D341Med (cell line): ENCODE measurements at places on chromosomes 4 and X.

GRCh38 chr4:1260418-1261106 lies 11.6 kb upstream of the CTBP1 start:
- DNase-seq = no peak

GRCh38 chrX:13235930-13236329 lies 83.9 kb downstream of the ATXN3L start:
- DNase-seq = no peak

- DNase-seq = no peak
These were observed 11.8 kb upstream of the TMEM192 start for GRCh38 chr4:165124488-165124887.

GRCh38 chr4:156798438-156798837 lies 173.2 kb downstream of the PDGFC start:
- no peak for DNase-seq

DNA sequence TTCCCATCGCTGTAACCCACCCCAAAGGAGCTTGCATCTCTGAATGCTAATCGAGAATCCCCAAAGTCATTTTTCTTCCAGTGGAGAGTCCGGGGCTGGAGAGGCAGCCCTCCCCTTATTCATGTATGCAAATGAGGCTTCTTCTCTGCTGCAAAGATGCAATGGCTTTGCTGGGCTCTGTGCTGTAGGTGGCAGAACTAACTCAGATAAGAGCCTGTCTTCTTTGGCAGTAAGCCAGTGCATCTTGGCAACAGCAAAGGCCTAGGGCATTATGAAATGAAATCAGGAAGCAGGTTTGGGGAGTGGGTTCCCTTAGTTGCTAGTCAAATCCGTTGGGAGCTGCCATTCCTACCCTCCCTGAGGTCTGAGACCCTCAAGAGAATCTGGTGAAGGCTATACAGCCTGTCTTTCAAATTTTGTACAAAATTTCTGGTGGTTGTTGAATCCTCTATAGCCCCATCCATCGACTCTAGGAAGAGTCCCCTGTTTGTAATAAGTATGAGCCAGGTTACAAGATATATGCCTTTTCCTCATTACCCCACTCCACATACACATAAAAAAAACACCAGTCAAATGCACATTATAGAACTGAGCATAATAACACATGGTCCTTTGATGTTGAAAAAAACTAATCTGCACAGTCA lies 290.6 kb upstream of the TAPT1 start:
- peak; percentile 68 for DNase-seq

DNA sequence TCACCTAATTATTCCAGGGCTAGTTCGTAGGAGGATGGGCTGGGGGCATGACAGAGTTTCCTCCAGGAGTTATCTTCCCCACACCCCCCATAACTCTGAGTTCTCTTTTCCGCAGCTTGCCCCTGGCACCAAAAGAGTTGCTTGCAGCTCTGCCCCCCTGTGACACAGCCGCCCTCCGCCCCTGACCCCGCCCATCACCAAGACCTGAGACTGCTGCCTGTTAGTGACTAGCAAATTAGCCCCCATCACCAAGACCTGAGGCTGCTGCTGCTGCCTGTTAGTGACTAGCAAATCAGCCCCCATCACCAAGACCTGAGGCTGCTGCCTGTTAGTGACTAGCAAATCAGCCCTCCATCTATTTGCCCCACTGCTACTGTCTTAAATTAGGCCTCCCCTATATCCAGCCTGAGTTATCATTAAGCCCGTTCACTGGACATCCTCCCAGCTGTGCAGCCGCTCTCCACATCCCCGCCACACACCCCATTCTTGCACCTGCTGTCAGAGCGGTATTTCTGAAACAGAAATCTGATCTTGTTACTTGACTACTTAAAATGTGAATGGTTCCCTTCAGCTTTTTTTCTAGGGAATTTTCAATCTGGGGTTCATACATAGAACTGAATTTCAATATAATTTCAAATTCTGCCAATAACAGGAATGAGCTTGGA lies 1.5 kb upstream of the PAPSS1 start:
- no peak for DNase-seq

DNA sequence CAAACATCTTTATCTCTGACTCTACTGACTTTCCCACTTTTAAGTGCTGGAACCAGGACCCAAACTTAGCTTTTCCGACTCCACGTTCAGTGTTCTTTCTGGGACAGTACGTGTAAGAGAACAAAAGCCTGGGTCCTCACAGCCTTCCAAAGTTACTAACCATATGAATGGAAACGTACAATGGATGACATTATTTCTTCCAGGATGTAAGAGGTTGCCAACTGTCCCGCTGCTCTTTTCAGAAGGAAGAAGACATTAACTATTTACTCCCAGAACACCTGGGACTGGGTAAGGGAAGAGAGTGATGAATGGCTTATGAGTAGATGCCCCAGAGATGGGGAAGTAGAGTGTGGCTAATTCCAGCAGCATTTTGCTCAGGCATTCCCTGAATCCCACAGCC lies 114.7 kb downstream of the TRAPPC11 start:
- DNase-seq = no peak

DNA sequence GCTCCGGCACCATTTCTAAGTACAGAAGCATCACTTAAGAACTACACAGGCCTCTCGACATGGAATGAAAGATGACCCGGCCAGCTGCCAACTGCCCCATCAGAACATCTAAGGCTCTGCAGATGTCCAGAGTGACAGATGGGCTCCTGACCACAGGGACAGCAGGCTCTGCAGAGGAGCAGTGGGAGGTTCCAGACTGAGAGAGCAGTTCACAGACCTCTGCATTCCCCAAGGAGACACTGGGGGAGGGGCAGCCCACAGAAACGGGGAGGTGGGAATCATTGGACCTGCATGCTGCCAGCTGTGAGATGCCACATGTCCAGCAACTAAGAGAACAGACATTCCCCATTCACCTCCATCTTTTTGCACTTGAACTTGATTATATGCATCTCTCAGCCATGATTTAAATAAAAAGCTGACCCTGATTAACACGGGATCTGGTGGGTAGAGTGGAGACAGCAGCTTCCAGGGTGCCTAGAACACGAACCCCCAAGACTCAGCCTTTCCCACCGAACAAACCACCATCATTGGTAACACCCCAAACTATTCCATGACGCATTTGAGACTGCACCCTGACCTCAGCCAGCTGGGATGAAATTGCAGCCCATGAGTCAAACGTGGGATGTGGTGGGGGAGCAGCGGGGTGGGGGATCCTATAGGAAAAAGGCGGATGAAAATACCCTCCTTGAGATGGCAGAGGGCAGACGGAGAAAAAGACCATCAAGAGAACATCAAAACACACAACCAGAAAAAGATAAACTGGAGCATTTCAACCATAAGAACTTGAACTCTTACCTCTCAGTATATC lies 47.2 kb downstream of the AFAP1 start:
- no peak for DNase-seq

DNA sequence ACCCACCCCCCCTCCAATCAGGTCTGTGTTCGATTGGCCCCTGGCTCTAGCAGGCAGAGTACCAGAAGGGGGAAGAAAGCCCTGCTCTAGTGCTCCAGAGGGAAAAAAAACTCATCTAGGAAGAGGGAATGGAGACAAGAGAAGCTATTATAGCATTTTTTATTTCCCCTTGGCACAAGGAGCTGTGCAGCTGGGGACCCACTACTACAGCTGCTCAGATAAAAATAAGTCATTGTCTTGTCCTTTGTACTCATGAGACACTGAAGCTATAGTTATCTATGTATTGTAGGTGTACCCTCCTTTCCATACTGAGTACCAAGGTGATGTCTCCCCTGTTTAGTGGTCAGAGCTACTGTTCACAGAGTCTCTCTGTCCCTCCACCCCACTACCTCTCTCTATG lies 14.3 kb downstream of the CCDC160 start:
- DNase-seq = no peak

DNA sequence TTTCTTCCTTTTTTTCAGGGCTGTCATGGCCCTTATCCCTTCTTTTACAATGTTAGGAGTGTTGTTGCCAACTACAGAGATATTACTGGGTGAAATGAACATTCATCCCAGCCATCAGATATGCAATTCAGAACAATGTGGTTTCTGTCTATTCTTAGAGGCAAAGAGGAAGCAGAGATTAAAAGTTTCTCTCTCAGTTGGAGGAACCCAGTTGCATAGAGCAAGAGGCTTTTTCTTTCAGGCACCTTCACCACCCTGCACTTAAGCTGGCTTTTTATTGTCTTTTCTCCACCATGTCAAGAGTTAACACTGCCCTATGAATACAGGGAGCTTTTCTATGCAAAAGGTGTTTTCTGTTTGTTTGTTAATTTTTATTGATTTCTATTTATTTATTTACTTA lies 1559.6 kb upstream of the IGFBP7 start:
- DNase-seq = no peak

DNA sequence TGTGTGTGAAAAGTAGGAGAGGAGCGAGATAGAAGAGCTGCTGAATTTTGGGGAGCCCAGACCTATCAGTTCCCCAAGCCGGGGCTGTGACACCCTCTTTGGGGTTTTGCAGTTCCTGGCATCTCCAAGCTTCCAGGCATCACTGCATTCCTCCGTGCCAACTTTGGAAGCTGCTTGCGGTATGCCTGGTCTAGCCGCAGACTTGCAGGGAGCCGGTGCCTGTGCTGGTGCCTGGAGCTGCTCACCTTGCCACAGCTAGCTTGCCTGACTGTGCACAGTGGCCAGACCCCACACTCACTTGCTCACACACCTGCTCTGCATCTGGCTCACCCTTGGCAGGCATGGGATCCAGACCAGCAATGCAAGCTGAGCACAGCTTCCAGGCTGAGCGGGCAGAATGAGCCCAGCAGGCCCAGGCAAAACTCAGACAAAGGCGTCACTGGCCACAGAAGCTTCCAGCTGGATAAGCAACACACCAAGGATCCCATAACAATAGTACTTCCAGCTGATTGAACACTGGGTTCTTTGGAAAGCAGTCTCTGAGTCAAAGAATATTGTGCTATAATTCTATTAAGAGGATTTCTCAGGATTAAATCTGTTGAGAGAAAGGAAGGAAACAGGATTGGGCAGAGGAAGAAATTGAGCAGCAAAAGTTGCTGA lies 390.9 kb downstream of the TEX13C start:
- no peak for DNase-seq

DNA sequence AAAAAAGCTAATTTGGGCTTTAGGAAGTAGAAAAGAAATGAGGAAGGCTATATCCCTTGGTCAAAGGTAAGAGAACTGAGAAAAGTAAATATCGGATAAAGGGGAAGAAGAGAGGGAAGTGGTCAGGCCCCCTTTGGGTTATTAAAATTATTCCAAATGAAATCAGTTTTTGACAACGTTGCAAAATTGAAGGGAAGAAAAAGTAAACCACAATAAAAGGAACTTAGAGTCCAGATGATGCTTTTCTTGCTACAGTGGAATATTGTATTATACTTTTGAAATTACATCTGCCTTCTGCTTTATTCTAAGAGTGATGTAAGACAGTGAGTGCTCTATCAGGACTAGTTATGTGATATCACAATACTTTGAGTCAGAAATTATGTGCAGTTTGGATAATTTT lies 59.4 kb upstream of the RBPJ start:
- no peak for DNase-seq

GRCh38 chr4:62548108-62548524 lies 1348.0 kb downstream of the ADGRL3 start:
- DNase-seq = no peak

GRCh38 chr4:145681518-145681917 lies 1.6 kb downstream of the C4orf51 start:
- no peak for DNase-seq

DNA sequence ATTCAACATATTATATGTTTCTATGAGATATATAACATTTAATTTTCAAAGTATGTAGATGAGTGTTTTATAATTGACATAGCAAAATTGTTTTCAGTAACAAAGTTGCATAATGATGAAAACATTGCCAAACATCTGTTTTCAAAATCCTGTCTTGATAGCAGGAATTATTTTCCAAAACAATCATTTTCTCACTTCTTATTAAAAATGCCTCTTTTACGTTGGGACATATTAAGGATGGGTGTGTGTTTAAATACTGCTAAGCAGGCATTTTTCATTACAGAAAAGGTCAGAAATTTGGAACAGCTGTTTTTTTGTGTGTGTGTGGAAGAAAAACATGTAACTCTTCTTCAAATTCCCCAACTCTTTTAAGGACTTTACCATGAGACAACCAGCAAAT lies 452.0 kb downstream of the SPRY1 start:
- DNase-seq = no peak

- no peak for DNase-seq
These were observed 56.7 kb upstream of the IRF2 start for GRCh38 chr4:184531008-184531407.

DNA sequence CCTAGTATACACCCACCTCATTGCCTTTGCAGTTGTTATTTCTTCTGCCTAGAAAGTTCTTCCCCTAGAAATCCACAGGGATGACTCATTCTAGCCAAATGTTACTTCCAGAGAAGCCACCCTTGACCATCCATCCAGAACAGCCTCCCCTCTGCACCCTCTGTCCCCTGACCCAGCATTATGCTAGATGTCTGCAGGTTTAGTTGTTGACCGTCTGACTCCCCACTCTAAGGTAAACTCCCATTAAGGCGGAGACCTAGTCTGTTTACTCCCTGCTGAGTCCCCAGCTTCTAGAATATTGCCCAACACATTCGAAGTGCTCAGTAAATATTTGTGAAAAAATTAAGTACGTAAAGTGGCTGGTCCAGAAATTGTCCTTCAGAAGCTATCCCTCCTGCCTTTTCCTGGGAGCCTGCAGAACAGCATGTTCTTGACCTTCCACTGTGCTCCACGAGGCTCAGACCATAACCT lies 11.0 kb downstream of the SRD5A3 start:
- no peak for DNase-seq

- no peak for DNase-seq
These were observed at the start of gene ZNF732 for GRCh38 chr4:304969-305680. Gene ZNF732, minus strand, starts transcription at chr4:305474. Its CDS starts 164 bp downstream, at chr4:305310.

GRCh38 chr4:148288448-148288847 lies 153.8 kb downstream of the NR3C2 start:
- DNase-seq = no peak

- peak; percentile 78 for DNase-seq
These were observed 33.0 kb downstream of the GALNTL6 start for GRCh38 chr4:171846232-171846631.

DNA sequence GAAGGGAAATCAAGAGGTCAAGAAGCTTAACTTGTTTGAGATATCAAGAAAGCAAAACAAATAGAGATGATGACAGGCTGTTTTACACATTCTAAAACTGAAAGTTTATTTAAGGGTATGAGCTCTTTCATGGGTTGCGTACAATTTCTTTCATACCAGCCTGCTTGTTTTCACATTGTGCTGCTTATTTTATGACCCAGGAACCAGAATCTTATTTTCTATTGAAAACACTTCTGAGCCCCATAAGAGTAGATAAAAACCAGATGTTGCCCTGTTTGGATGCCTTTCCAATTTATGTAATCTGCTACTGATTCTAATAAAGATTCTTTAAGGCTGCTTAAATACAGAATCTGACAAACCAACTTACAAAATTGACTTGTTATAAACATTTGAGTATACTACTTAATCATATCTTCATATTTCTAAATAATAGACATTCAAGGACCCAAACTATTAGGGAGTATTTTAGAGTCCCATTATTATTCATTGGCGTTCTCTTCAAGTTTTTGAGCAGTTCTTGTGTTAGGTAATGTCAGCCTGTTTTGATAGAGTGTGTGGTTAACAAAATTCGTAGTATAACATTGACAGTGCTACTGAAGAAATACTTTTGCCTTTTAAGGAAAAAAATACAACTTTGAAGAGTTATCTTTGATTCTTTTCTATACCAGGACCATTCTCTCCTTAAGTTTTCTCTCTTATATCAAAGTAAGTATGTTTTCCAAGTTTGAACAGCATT lies 74.4 kb downstream of the PDLIM5 start:
- DNase-seq = no peak

GRCh38 chrX:109732017-109732801 lies 848 bp downstream of the ACSL4 start:
- DNase-seq = peak; percentile 31
